ENCODE measurements at places on chromosomes 6 and 20. TPM values are rescaled to one million over a fixed set of nuclear protein-coding genes. Genes with fewer than 3 reads are reported as not detected.

GSTA2 gene
- total RNA-seq: not detected

TRIM10 gene
- 0.42 TPM for total RNA-seq

MICB gene
- 1.6 TPM for total RNA-seq

BFSP1 gene
- total RNA-seq: 3.3 TPM

ADGRF4 gene
- 3.2 TPM for total RNA-seq

TMEM200A gene
- 24.8 TPM for total RNA-seq
